ENCODE measurements at places on chromosomes 4 and X. TPM values are rescaled to one million over a fixed set of nuclear protein-coding genes. Genes with fewer than 3 reads are reported as not detected.

UTP14A gene
- 24.9 TPM for total RNA-seq

CFP gene
- 3.2 TPM for total RNA-seq

UGT2A3 gene
- total RNA-seq: not detected

SMR3B gene
- not detected for total RNA-seq

- DNase-seq: peak; percentile 84
Observed at GRCh38 chr4:118351851-118352827, 664 bp downstream of the PRSS12 start.

DNA sequence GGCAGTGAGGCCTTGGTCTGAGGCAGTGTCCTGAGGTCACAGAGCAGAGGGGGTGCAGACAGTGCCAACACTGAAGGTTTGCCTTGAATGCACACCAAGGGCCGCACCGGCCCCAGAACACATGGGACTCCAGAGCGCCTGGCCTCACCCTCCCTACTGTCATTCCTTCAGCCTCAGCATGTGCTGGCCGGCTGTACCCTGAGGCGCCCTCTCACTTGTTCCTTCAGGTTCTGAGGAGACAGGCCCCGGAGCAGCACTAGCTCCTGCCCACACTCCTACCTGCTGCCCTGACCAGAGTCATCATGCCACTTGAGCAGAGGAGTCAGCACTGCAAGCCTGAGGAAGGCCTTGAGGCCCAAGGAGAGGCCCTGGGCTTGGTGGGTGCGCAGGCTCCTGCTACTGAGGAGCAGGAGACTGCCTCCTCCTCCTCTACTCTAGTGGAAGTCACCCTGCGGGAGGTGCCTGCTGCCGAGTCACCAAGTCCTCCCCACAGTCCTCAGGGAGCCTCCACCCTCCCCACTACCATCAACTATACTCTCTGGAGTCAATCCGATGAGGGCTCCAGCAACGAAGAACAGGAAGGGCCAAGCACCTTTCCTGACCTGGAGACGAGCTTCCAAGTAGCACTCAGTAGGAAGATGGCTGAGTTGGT lies 2.4 kb downstream of the MAGEA12 start:
- no peak for DNase-seq

GRCh38 chr4:158157412-158157811 lies 15.4 kb downstream of the GASK1B start:
- DNase-seq: no peak

- DNase-seq: no peak
Observed at GRCh38 chrX:74458736-74459135, 37.4 kb downstream of the SLC16A2 start.

DNA sequence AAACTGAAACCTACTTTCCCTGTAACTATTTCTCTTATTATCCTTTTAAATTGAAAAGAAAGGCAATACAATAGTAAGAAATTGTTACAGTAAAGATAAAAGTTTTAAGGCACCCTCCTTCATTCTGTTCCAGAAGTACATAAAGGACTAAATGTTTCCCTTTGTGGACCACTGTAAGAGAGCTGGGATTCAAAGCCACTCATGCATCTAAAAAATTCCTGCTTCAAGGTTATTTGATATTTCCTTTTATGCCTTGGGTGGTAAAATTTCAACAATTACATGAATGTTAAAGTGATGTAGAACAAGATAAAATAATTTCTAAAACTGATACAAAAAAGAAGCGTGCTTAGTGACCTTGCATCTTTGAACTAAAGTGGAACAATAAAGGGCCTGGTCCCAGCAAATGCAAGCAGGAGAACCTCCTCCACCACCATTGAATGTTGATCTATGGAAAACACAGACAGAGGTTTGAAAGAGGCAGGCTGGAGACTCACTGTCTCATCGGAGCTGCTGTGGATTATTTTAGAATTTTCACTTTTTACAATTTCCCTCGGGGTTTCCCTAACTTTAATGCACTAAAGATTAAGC lies 42.3 kb upstream of the PRSS12 start:
- DNase-seq: no peak

DNA sequence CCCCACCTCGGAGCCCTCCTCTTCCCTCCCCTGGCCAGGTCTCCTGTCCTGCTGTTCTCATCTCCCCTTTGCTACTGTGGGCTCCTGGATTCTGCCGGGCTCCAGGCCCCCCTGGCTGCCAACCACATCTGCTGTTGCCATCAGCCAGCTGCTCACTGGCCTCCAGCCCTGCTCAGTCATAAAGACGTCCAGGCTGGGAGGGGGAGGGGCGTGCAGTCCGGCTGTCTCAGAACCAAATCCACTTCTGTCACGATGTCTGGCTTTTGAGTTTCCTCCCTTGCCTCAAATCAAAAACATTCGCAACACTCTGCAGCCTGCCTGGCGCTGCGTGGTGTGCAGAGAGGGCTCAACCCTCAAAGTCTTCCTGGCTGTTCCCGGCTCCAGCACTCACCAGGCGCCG lies 7.1 kb downstream of the RASL11B start:
- no peak for DNase-seq

- DNase-seq: no peak
Observed at GRCh38 chrX:153421856-153422255, 10.6 kb downstream of the ZFP92 start.

DNA sequence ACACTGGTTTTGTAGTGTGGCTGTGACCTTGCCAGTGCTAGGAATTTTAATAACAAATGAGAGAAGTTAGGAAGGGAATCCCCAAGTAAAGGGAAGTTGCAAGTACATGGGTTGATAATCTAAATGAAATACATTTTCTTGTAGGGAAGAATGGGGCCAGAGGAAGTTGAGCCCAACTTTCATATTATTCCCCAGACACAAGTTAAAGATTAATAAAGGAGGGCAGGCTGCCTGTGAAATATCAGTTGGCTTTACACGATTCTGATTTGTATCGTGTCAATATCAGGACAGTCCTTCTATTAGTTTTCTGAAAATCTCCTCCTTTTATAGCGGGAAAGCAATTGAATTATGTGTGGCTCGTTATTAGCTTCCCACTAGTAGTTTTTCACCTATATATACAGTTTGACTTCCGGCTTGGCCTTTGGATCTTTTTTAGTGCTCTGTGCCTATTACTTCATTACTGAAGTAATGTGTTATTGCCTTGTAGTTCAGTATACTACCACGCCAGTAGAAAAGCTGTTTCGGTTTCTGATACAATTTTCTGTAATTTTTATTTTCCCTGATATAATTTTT lies 1.7 kb downstream of the PDLIM5 start:
- no peak for DNase-seq

DNA sequence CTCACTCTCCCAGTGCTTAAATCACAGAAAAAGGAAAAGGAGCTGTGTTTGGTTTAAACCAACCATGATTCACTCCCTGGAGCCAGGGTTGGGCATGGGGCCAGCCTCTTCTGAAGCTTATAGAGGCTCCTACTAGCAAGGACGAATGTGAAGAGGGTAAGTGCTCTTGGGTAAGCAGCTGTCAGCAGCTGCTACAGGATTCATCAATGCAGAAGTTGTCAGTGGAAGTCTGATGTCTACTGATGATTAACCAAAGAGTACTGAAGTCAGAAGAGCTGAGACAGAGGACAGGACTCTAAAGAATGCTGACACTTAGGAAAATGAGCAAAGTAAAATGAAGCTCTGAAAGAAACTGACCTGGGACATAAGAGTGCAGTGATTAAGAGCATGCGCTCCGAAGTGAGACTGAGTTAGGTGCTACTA lies 32.7 kb upstream of the JADE1 start:
- no peak for DNase-seq

DNA sequence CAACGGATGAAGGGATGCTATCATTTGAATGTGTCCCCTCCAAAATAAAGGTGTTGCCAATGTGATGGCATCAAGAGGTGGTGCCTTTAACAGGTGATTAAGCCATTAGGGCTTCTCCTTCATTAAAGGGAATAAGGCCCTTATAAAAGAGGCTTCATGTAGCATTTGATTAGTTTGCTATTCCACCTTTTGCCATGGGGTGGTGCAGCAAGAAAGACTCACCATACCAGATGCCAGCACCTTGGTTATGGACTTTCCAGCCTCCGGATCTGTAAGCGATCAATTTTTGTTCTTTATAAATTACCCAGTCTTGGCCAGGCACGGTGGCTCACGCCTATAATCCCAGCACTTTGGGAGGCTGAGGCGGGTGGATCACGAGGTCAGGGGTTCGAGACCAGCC lies 7.9 kb upstream of the SLC25A43 start:
- no peak for DNase-seq

All from endodermal cell (in vitro differentiated cells).